Right atrium auricular region (tissue), 2 donors: ENCODE measurements at places on chromosomes 1 and 21. TPM values are rescaled to one million over a fixed set of nuclear protein-coding genes. Genes with fewer than 3 reads are reported as not detected.

The OR2AK2 gene
- total RNA-seq, result not detected

The MIXL1 gene
- total RNA-seq, result not detected

- no peaks in the 10 kb centered on the region for H3K27me3 ChIP-seq
- H3K4me1 ChIP-seq, result no peaks in the 10 kb centered on the region
- no peak for DNase-seq
Measured at GRCh38 chr1:200369131-200369530, 40.7 kb downstream of the ZNF281 start.

DNA sequence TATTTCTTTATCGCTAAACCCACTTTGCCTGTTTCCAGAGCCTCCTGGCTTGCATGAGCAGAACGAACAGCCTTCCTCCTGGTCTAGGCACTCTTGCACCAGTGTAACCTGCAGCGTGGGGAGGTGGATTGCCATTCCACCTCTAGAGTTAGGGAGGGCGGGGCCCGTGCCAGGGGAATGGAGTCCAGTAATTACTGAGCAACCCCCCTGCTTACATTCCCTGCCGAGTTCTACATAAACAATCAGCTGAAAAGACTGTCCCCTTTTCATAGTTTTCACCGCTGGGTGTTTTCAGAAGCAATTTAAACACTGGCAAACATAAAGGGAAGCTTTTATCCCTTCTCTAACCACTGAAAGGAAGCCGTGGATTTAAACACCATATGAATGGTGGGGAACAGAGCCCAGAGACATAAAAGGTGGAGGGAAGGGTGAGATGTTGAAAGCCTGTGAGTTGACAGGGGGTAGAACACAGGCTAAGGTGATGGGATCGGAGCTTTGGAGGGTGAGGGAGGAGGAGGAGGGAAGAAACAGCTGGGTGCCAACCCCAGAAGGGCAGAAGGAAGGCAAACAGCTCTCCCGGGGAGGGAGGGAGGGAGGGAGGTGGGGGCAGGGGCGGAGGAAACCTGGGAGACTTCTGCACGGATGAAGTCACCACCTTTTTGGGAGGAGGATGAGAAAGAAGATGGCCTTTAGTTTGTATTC lies 68.0 kb upstream of the WDR26 start:
- peaks cover 50% of the 10 kb centered on the region for H3K4me1 ChIP-seq
- no peaks in the 10 kb centered on the region for H3K27me3 ChIP-seq
- peak overlapping the region; percentile 74 for H3K27ac ChIP-seq
- H3K4me3 ChIP-seq, result no peak overlapping the region
- no peaks in the 10 kb centered on the region for H3K36me3 ChIP-seq
